Adipocyte (in vitro differentiated cells): ENCODE measurements at places on chromosomes 4 and X.

- DNase-seq: peak; percentile 65
These were observed 2214.5 kb upstream of the TENM3 start for GRCh38 chr4:180028682-180029081.

- peak; percentile 11 for DNase-seq
These were observed 1697.1 kb downstream of the STIM2 start for GRCh38 chr4:28557755-28558154.

DNA sequence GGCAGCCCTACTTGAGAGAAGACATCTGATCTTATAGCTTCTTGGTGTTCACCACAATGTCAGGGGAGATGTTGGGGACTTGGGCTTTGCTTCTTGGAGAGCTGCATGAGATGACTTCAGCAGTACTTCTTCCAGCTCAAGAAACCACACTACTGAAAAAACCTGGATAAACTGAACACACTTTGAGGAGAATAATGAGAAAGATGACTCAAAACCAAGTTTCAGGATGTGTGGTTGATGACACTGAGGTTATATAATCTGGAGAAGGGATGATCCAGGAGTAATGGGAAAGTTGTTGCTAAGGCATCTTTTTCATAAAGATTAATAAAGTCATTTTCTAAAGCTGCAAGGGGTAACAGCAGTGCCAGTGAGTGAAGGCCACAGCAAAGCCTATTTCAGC, 58.4 kb upstream of the PNPLA4 start:
- DNase-seq: no peak

- DNase-seq: peak; percentile 18
These were observed 39.2 kb downstream of the RAB40AL start for GRCh38 chrX:102976286-102976685.

GRCh38 chrX:119880076-119880475, 8.4 kb downstream of the NDUFA1 start:
- no peak for DNase-seq

DNA sequence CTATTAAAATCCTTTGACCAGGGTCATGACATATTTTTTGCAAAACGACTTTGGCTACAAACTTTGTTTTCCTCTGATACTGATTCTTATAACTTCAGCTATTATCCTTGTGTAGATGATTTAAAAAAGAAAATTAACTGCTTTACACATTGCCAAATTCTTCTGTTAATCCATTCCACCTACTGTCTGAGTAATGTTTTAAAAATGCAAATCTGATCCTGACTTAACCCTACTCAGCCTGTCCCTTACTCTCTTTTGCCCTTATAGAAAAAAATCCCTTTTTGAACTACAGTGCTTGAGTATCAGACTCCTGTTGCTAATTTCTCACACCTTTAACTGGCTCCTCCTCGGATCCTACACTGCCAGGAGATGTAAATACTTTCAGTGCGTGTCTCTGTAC, 723.1 kb downstream of the ADGRL3 start:
- no peak for DNase-seq

DNA sequence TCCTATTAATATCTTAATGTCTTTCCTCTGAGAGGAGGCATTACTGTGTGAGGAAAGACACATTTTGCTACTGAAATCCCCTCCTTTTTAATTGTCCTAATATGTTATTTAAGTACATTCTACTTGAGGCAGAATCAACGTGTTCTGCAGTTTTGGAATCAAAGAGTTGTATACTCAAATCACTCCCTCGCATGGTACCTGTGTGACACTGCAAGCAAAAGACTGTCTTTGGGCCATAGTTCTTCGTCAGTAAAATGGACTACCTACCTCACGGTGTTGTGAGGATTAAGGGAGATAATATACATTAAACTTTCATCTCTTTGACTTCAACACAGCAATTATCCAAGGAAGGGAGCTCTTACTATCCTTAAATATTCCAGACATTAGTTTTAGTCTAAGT, 61.5 kb downstream of the TIGD2 start:
- no peak for DNase-seq

DNA sequence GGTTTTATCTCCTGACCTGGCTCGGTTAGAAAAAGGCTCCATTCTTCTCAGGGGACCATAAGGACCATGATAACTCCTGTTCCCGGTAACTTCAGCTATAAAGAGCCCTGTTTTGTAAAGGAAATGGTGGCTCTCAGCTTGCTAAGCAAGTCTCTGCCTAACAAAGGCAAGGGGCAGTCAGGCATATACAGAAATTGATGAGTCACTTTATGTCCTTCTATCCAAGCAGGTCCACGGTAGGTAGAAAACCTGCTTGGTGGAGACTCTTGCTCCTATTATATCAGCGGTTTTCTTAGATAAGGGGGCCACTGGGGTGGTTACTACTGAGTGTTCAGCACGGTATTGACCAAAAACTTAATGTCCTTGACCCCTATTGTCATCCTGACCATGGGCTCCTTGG, 203.0 kb upstream of the KLF8 start:
- no peak for DNase-seq

DNA sequence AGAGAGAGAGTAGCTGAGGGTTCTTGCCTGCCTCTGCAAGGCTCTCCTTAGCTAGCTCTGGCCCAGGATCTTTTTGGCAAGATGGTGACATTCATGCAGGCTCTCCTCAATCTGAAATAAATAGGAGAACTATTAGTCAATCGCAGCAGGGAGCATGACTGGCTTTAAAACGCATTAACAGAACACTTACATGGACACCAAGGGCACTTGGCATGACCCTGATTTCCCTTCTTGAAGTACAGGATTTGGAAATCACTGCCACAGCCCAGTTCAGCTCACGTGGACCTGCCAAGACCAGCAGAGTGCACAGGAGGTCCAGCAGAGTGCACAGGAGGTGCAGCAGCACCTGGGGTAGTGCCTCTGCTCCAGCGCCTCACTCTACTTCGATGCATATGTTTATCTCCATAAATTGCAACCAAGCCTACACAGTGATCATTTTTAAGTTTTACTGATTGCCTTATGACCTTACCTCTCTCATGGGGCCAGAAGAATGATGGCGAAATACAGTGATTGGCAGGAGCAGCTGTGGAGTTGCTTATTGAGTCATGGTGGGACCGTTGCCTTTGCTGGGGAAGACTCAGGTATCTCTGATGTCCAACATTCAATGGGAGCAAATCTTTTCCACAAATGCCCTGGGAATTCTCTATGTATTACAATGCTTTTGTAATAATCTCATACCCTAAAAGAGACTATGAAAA, 122.4 kb downstream of the SYNPO2 start:
- DNase-seq: no peak

- DNase-seq: peak; percentile 73
These were observed 351.9 kb upstream of the FTHL17 start for GRCh38 chrX:31423609-31424189.

DNA sequence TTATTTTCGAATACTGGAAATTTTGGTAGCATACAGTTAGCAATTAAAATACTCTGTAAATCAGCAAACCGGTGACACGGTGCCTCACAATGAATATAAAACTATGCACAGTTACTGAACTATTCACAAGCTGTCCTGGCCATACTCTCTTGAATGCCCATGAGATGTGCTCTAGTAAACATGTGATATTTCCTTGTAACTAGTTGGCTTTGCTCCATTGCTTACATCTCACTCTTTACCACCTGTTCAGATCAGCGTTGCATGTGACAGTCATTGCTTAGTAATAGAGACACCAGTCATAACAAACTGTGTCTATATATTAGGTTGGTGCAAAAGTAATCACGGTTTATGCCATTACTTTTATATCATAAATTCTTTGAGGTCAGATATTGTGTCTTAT, 897.9 kb upstream of the FTHL17 start:
- DNase-seq: no peak

DNA sequence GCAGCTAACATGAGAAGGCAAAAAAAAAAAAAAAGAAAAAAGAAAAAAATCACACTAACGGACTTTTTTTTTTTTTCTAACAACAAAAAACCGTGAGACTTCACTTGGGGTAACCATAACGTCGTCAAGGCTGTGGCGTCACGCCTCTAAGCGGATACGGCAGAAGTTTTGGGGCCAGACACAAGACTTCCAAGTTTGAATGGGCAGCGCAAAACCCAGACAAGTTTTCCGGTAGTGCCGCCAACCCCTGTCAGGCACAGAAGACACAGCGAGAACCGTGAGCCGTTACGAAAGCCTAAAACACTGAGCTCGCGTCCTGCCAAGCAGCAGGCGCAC, 556 bp upstream of the SMARCA5 start:
- no peak for DNase-seq
